Lung (tissue), 17 donors: ENCODE measurements at places on chromosomes 4 and X.

DNA sequence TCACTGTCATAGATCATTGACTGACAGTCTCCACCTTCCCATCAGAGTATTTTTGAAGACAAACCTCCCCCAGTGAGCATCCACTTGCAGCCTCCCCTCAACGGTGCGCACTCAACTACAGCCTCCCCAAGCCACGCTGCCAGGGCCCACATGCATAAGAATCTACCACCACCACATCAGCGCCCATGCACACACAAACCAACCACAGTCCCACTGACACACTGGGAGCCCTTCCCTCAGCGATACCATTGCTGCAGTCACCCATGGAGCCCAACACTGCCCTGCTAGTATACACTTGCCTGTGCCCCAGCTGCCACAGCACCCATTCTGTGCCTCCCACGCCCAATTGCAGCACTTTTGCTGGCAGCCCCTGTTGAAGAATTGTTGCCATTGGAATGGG is 132.9 kb downstream of the CHM start:
- H3K4me1 ChIP-seq, result no peaks in the 10 kb centered on the region
- DNase-seq, result no peak
- no peaks in the 10 kb centered on the region for H3K27me3 ChIP-seq
- H3K4me3 ChIP-seq, result no peak overlapping the region
- no peaks in the 10 kb centered on the region for H3K36me3 ChIP-seq

DNA sequence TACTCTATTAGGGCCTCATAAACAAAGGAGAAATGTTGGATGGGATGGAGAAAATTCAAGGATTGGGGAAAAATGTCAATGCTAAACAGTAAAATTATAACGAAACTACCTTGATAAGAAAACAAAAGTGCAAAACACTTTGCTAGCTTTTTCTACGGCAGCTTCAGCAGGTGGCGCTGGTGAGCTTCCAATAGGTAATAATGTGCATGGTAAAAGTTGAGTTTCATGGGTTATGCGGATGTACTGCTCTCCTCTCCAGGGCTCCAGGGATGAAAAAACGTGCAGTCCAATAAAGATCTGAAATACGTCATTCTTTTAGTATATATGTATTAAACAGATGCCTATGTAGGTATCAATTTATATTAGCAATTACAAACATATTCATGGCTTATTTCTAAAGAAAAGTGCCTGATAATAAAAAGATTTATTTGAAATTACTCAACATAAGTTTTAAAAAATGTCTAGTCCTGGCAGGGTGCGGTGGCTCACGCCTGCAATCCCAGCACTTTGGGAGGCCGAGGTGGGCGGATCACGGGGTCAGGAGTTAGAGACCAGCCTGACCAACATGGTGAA is 239.6 kb downstream of the GRXCR1 start:
- H3K4me1 ChIP-seq, result no peaks in the 10 kb centered on the region
- H3K36me3 ChIP-seq, result no peaks in the 10 kb centered on the region
- DNase-seq, result peak; percentile 75
- no peak overlapping the region for H3K27ac ChIP-seq

DNA sequence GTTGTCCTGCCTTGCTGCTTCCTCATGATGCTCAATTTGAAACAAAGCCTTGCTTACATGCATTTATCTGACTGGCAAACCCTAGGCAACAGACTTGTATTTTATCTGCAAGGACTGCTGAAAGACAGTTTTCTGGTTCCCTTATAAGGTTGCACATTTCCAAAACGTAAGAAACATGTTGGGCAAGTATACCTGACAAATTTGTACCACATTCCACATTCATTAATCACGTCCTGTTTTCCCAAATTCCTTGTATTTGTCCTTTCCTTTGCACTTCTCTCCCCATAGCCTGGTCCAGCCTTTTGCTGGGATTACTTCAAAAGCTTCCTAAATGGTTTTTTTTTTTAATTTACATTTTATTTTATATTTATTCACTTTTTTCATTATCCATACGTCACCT is 310.1 kb downstream of the PPP3CA start:
- H3K4me3 ChIP-seq, result no peak overlapping the region
- H3K27ac ChIP-seq, result no peak overlapping the region
- DNase-seq, result no peak
- no peaks in the 10 kb centered on the region for H3K36me3 ChIP-seq
- H3K4me1 ChIP-seq, result no peaks in the 10 kb centered on the region

DNA sequence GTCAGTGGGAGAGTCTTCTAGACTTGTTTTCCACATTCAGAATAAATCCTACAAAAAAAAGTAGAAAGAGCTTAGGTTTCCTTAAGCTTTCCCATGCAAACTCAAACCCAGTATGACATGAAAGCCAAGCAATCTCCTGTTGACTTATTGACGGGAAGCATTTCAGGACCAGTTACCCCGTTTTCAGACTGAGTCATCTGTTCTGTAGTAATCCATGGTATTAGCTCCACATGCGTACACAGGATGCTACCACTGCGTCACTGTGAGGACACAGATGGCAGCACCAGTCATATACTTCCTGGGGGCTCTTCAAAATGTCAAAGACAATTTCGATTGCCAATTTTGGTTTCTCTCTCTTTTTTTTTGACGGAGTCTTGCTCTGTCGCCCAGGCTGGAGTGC is 224.9 kb upstream of the MAD2L1 start:
- no peaks in the 10 kb centered on the region for H3K27me3 ChIP-seq
- H3K4me1 ChIP-seq, result no peaks in the 10 kb centered on the region
- no peak overlapping the region for H3K4me3 ChIP-seq
- H3K36me3 ChIP-seq, result no peaks in the 10 kb centered on the region
- no peak for DNase-seq

GRCh38 chrX:7028246-7028645 is 119.3 kb upstream of the STS start:
- H3K36me3 ChIP-seq, result no peaks in the 10 kb centered on the region
- H3K27ac ChIP-seq, result no peak overlapping the region
- no peak for DNase-seq
- no peaks in the 10 kb centered on the region for H3K4me1 ChIP-seq
- no peaks in the 10 kb centered on the region for H3K27me3 ChIP-seq
- no peak overlapping the region for H3K4me3 ChIP-seq

GRCh38 chrX:130174045-130174704 is 2.4 kb downstream of the RAB33A start:
- DNase-seq, result peak; percentile 35
- no peaks in the 10 kb centered on the region for H3K36me3 ChIP-seq
- peak overlapping the region; percentile 54 for H3K27ac ChIP-seq
- no peak overlapping the region for H3K4me3 ChIP-seq
- H3K27me3 ChIP-seq, result peaks cover 8% of the 10 kb centered on the region
- peaks cover 10% of the 10 kb centered on the region for H3K4me1 ChIP-seq

- DNase-seq, result no peak
- no peaks in the 10 kb centered on the region for H3K36me3 ChIP-seq
- no peaks in the 10 kb centered on the region for H3K4me1 ChIP-seq
These were observed 70.7 kb upstream of the HPGD start for GRCh38 chr4:174592985-174593335.

DNA sequence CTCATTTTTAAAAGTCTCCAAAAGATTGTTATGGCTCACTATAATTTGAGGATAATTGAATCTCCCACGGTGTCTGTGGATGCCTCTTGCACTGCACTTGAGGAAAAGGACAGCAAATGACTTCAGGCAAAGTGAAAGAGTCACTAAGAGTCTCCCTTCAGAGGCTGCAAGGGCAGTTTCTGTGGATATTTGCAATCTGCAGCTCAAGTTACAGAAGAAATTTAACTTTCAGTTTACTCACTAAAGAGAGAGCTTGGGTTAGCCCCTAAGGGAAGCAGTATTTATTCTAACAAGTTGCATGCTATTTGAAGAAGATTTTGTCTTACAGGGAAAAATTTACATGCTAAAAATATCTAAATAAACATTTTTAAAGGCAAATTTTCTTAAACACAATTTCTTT is 912.0 kb upstream of the TENM3 start:
- no peaks in the 10 kb centered on the region for H3K27me3 ChIP-seq
- H3K36me3 ChIP-seq, result no peaks in the 10 kb centered on the region
- H3K27ac ChIP-seq, result no peak overlapping the region
- peaks cover 8% of the 10 kb centered on the region for H3K4me1 ChIP-seq

- no peaks in the 10 kb centered on the region for H3K36me3 ChIP-seq
- H3K27ac ChIP-seq, result no peak overlapping the region
- no peak for DNase-seq
- no peak overlapping the region for H3K4me3 ChIP-seq
- no peaks in the 10 kb centered on the region for H3K4me1 ChIP-seq
These were observed 137.5 kb downstream of the ZNF674 start for GRCh38 chrX:46407753-46408130.

- no peak overlapping the region for H3K27ac ChIP-seq
- H3K27me3 ChIP-seq, result no peaks in the 10 kb centered on the region
These were observed 224.8 kb downstream of the GRID2 start for GRCh38 chr4:92528541-92528940.

- no peak for DNase-seq
- peaks cover 44% of the 10 kb centered on the region for H3K36me3 ChIP-seq
- H3K27ac ChIP-seq, result no peak overlapping the region
- H3K4me1 ChIP-seq, result peaks cover 3% of the 10 kb centered on the region
- H3K4me3 ChIP-seq, result no peak overlapping the region
These were observed 44.8 kb downstream of the ACOX3 start for GRCh38 chr4:8395504-8396296.

DNA sequence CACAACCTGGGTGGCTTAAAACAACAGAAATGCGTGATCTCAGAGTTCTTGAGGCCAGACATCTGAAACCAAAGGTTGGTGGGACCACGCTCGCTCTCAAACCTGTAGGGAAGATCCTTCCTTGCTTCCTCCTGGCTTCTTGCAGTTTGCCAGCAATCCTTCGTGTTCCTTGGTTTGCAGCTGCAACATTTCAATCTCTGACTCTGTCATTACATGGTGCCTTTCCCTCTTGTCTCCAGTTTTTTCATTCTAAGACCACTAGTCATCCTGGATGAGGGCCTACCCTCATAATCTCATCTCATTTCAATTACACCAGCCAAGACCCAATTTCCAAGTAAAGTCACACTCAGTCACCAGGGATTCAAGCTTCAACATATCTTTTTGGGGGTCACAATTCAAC is 388.0 kb downstream of the GPM6A start:
- DNase-seq, result no peak
- H3K27ac ChIP-seq, result no peak overlapping the region
- H3K4me3 ChIP-seq, result no peak overlapping the region
- no peaks in the 10 kb centered on the region for H3K27me3 ChIP-seq
- H3K36me3 ChIP-seq, result no peaks in the 10 kb centered on the region
- no peaks in the 10 kb centered on the region for H3K4me1 ChIP-seq
